NCI-H226 (cell line): ENCODE measurements at places on chromosomes 5 and 9.

GRCh38 chr9:61673247-61673646 is 483.4 kb downstream of the SPATA31A7 start:
- no peak for DNase-seq

DNA sequence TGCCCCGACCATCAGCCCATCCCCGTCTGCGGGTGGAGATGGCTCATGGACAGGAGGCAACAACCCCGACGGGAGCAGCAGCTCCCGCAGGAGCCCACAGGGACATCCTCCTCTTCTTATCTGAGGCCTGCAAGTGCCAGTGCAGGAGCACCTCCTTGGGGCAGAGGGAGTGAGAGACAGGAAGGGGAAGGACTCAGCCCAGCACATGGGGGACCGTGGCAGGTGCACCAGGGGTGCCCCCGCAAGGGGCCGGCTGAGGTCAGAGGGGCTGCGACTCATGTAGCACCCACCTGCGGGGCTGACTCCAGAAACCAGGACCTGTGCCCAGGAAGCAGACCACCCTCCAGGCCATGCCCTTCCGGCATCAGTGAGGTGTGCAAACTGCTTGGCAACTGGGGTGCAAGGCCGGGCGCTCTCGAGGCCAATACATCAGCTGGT is 259.8 kb upstream of the ADAMTS16 start:
- DNase-seq, result no peak

DNA sequence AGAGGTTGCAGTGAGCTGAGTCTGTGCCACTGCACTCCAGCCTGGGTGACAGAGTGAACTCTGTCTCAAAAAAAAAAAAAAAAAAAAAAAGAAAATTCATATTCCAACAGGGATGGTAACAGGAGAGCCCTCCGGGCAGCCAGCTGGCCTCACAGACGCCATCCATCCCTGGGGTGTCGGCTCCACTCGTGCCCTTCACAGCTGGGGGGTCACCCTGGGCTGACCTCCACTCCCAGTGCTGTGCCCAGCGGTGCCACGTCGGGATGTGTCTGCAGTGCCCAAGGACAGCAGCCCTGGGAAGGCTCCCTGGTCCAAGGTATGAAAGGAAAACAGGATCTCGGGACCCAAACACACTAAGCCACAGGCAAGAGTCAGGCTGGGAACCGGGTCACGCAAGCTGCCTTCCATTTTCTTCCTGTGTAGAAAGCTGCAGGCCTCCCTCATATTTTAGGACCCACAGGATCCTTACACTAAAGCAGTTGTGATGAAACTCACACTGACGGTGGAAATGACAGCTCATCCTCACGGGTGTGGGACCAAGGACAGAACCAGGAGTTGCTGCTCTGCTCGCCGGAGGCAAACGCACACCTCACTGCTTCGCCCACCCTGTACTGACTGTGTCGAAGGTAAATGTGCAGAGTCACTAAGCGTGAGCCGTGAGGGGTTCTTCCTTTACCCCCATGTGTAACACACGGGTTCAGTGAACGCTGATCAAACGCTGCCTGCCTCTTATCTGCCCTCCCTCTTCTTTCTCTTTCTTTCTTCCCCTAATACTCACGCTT is 5.3 kb downstream of the SLC12A7 start:
- DNase-seq, result no peak

GRCh38 chr9:105257809-105258208 is 13.4 kb downstream of the SLC44A1 start:
- no peak for DNase-seq

DNA sequence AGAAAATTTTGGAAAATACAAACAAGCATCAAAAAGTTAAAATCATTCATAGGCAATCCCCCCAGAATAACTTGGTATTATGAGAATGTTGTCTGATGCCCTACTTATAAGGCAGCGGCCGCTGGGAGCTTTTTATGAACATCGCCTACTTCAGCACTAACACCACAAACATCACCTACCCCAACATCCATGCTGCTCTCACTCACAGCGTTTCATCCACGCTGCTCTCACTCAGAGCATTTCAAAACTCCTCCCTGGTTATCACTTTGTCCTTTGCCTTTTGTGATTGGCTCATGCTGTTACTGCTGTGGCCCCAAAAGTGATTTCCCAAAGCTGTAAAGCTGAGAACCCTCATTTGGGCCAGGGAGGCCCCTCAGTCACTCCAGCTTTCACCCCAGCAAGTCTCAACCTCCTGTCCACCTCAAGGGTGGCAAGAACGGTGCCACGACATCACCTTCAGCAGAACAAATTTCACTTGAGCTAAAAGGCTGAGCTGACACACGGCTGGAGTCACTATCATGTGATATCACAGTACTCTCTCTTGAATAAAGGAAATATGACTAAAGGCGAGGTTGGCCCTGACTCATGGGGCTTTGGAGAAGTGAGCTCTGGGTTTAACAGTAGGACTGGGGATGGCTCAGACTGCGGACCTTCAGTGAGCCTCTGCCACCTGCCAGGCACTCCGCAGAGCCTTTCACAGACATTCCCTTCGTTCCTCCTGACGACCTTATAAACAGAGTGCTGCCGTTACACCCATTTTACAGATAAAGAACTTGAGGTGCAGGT is 25.2 kb downstream of the SHC3 start:
- peak; percentile 85 for DNase-seq

DNA sequence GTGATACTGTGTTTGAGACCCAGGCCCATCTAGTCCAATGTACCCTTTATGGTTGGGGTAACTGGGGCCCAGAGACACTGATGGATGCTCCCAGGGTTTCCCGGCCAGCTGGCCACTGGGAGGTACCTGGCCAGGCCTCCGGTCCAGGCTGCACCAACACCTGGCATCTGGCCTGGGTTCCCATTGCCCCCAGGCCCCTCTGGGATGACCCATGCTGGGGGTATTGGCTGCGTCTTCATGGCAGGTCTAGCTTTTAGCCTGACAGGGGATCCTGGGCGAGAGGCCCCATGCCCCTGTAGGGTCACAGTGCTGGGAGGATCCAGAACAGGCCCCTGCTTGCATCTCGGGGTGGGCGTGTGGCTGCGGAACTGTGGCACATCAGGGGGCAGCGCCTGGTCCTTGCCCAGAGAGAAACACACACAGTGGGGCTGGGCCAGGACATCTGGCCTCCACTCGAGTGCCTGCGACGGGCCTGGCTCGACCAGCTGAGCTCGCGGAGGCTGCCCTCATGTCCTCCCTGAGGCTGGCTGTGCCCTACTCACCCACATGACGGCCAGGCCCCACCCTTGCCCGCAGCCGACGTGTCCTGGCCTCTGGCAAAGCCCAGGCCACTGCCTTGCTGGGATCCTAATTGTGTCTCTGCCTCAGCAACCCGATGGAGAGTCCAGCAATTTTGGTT is 21.5 kb upstream of the COL5A1 start:
- no peak for DNase-seq

- DNase-seq, result no peak
Measured at GRCh38 chr9:133761641-133762248, 23.6 kb upstream of the SARDH start.

- peak; percentile 15 for DNase-seq
Measured at GRCh38 chr5:173618927-173619519, 2.6 kb upstream of the BOD1 start.

DNA sequence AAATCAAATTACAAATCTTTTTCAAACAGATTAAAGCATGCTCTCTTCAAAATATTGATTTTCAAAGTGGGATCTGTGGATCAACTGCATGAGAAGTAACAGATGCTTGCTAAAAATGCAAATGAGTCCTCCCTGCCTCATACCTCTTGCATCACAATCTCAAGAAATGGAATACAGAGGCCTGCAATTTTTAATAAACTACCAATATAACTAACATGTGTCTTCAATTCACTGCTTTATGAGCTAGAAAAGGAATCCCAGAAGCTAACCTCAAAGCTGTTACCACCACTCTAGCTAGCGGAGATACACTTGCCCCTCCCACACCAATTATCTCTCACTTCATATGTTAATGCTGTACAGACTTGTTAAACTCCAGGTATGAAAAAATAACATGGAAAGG is 9.6 kb downstream of the OR13C5 start:
- no peak for DNase-seq

GRCh38 chr9:70228118-70228517 is 30.7 kb upstream of the SMC5 start:
- no peak for DNase-seq

- DNase-seq, result no peak
Measured at GRCh38 chr9:112188884-112189283, 13.8 kb upstream of the SUSD1 start.

- DNase-seq, result no peak
Measured at GRCh38 chr5:142540922-142541422, 144.9 kb downstream of the FGF1 start.

- DNase-seq, result no peak
Measured at GRCh38 chr5:128750155-128750554, 212.1 kb upstream of the FBN2 start.

DNA sequence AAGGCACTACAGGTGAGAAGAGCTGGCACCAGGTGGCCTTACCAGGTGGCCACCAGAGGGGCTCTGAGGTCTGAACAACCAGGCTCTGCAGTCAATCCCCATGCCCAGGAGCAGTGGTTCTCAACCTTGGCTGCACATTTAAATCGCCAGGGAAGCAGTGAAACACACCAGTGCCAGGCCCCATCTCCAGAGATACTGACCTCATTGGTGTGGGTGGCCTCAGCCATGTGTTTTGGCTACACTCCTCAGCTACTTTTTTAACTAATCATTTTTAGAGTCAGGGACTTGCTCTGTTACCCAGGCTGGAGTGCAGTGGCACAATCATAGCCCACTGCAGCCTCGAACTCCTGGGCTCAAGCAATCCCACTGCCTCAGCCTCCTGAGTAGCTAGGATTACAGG is 56.0 kb downstream of the GABBR2 start:
- DNase-seq, result no peak

- DNase-seq, result no peak
Measured at GRCh38 chr5:175712681-175713085, 54.8 kb downstream of the HRH2 start.

- no peak for DNase-seq
Measured at GRCh38 chr5:74765929-74766328, 988 bp downstream of the GFM2 start.
